Activated CD4-positive, alpha-beta T cell treated with anti-CD3 and anti-CD28 coated beads for 4 hours (primary cell): ENCODE measurements at places on chromosomes 2 and 18.
A peak's percentile ranks its signal among the peaks of the same experiment; 100 is the strongest.

DNA sequence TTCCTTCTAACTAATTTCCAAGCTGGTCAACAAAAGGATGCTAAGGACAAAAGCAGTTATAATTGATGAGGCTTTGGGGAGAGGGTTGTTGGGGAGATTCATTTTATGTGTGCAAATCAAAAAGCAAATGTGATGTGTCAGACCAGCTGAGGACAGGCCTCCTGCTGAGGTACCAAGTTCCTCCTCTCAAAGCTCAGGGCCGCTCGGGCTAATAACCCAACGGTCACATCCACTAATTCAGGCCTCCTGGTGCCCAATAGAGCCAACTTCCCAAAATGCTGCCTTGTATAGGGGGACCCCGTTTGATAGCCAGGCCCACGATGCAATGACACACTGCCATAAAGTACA is 88.6 kb upstream of the RTN4 start:
- no peak for DNase-seq

DNA sequence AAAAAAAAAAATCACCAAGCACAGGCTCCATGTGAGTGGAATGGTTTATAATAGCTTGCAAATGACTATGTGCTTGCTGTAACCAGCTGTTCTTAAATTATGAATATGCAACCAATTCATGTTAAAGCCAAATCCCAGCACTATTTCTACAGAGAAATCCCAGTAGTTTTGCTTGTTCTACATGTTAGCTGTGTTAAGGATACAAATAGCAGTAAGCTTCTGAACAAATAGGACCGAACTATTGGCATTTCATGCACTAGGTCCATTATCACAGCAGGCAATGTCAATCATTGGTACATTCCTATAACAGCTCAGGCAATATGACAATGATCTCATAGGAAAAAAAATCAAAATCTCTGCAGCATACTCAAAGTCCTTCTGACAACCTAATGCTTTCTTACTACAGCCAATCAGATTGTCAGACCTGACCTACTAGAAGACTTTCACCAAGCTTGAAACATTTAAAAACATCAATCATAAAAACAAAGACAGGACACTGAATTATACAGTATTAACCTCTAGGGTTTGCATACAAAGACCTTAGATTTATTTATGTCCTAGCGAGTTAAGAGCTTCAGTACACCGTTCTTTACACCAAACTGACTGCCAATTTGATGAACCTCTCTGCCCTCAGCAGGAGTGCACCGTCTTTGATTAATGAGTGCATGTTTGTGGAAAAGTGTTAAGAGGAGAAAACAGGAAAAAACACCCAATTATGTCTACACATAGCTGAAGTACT is 6.4 kb downstream of the BAZ2B start:
- no peak for DNase-seq

GRCh38 chr2:150107816-150108215 is 379.7 kb downstream of the RND3 start:
- no peak for DNase-seq

DNA sequence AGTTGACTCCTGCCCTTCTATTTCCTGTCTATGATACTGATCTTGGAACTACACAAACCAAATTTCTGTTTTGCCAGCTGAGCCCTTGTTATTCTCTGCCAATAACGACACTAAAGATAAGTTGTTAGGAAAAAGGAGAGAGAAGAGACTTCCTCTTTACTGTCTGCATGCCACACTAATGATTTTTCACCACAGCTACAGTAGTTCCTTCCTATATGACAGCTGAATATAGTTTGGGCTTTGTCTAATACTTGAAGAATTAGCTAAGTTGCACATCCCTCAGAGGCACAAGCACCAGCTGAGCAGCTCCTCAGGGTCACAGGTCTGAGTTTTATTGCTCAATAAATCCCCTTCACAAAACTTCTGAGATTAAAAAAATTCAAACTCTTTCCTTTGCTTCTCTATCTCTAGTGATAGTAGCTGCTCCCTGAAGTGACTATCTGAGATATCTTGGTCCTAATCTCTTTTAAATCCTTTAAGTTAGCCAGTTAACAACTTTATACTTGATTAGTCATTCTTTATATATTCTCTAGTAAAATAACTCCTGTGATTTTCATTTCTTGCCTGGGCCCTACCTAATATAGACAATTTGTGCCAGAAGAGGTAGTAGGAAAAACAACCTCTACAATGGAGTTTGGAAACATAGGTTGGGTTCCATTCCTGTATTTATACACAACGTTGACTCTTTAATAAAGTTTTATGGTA is 253.0 kb upstream of the CNTNAP5 start:
- DNase-seq = no peak

DNA sequence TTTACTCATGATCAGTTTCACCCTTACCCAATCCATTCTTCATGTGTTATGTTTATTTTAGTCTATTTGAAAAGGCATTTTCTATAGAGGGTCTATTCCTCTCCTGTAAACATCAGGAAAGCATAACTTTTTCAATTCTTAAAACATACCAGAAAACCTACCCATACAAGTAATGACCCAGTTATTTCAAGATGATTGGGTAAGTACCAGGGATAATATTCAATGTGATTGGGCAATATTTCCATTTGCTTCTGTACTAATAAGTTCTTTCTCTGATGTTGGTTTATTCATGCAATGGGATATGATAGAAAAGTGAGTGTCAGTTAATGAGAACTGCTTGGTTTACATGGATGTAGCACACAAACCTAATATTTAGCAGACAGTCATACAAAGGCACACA is 87.6 kb downstream of the CCBE1 start:
- DNase-seq = no peak

- DNase-seq = peak; percentile 39
Observed at GRCh38 chr2:108612514-108613183, 78.4 kb downstream of the LIMS1 start.

DNA sequence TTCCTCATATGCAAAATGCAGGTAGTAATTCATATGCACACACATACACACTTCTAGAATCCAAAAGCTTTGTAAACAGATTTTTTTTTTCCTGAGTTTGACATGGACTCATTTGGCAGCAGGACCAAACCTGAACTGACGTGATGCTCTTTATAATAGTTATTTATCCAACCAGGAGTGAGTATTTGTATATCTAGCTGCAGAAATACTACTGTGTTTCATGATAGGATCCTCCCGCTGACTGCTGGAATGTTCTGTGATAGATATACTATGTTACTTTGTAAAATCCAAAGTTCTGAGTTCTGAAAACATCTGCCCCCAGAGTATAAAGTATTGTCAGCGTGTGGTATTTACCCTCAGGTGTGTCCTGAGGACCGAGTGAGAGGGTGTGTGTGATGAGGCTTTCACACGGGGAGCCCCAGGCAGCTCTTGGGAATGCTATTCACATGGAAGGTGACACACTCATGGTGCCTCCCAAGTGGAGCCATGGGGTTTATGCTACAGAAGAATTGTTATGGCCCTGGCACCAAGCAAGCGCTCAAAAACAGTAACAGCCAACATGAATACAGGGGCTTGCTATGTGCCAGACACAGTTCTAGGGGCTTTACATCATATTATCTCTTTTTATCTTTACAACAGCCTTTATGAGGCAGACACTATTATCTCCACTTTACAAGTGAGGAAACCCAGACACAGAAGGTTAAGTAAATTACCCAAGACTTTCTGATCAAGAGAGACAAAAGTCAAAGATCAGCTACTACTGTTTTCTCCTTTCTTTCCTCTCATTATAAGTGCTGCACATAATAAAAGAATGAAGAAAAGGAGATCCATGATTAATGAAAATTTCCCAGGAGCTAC is 16.7 kb upstream of the TXNDC2 start:
- no peak for DNase-seq

DNA sequence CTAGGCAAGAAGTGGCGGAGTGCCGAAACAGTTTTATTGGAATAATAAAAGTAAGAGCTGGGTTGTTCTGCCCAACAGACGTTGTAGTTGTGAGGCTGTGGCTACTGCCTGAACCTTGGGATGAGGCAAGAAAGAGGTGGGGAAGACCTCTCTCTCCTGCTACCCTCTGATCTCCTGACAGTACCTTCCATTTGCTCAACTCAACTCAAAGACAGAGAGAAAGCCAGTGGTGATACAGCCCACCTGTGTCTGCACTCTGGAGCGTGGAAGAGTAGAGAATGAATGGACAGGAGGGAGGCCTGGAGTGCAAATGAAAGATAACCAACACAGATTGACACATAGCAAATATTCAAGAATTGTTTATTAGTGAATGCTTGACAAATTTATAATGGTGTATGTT is 590.3 kb downstream of the NYAP2 start:
- DNase-seq = no peak

DNA sequence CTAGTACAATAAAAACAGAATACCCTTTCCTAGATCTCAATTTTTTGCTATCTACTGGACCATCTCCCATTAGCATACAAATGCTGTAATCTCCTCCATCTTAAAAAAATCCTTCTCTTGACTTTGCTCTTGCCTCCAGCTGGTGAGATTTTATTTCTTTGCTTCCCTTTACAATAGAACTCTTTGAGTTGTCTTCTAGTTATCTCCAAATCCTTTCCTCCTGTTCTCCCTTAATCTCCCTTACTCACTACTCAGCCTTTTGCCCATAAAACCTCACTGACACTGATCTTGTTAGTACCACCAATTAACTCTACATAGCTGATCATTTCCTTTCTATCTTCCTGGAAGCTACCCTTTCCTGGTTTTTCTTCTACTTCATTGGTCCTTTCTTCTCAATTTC is 63.5 kb upstream of the FRZB start:
- DNase-seq = no peak

DNA sequence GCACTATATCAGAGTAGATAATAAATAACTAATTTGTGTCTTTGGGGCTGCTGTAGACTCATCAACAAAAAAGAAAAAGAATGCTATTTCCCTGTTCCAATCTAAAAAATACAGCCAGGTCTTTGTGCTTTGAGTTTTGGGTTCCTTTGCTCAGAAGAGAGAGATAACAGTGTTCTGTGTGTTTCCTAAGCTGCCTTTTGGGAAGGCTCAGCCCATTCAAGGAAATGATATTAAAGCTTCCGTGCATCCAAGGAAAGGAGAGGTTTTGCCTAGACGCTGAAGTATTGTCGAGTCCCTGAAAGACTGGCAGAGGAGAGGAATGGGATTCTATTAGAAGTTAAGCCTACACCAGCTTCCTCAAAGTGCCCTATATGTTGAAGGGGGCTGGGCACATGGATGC is 25.8 kb upstream of the LRP2 start:
- no peak for DNase-seq

DNA sequence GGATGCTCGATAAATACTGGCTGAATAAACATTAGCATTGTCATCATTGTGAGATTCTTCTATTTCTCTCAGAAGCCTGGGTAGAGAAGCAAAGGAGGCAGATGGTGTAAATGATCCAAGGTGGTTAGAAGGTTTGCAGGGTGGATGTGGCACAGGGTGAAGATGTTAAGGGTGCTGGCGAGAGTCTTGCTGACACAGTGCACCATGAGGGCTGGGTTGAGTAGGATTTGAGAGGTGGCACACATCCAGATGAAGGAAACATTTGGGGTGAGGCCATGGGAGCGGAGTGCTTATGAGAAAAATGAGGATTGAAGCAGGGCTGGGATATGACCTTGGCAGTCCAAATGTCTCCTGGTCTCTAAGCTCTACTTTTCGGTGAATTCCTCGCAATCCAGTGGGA is 17.8 kb upstream of the CPO start:
- DNase-seq = no peak

DNA sequence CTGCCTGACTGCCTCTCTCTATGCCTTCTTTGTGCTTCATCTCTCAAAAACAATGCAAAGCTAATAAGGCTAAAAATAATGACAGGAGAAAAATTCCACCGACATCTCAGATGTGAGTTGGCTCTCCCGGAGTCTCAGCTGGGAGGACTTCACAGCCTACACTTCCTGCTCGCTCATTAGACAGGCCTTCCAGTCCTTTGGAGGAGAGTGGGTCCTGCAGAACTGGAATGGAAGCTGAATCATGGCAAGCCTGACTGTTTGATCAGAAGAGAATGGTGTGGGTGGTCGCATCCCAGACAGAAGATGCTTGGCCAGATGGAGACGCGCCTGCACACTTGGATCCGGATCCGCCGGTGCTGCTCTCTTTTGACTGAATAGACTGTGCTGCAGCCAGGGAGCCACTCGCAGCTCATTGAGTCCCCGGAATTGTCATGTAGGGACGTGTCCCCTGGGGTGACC is 49.7 kb downstream of the TRIB2 start:
- no peak for DNase-seq

DNA sequence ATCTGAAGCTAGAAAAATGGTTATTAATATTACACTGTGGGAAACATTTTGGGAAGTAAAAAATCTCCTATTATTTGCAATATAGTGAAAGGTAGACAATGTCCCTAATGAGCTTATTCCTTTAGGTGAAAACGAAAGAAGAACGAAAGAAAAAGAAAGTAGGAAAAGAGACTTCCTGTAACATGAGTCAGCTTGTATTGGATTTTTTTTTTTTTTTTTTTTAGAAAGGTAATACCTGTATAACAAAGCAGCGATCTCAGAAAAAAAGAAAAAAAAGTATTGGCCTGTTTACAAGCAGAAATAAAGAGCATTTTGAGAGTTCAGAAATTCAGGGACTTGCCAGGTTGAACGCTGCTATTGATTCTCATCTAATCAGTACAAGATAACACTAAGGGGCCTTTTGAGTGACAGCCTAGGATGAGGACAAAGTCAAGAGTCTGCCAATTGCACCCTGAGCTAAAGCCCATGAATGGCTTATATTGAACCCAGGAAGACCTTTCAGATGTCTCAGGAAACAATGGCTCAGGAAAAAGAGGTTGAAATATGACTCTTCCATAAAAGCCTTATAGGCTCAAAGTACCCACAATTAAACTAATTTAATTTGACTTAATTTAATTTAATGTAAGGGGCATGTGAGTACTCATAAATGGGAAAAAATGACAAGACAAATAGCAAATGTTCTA is 615.6 kb upstream of the CDH2 start:
- DNase-seq = no peak

DNA sequence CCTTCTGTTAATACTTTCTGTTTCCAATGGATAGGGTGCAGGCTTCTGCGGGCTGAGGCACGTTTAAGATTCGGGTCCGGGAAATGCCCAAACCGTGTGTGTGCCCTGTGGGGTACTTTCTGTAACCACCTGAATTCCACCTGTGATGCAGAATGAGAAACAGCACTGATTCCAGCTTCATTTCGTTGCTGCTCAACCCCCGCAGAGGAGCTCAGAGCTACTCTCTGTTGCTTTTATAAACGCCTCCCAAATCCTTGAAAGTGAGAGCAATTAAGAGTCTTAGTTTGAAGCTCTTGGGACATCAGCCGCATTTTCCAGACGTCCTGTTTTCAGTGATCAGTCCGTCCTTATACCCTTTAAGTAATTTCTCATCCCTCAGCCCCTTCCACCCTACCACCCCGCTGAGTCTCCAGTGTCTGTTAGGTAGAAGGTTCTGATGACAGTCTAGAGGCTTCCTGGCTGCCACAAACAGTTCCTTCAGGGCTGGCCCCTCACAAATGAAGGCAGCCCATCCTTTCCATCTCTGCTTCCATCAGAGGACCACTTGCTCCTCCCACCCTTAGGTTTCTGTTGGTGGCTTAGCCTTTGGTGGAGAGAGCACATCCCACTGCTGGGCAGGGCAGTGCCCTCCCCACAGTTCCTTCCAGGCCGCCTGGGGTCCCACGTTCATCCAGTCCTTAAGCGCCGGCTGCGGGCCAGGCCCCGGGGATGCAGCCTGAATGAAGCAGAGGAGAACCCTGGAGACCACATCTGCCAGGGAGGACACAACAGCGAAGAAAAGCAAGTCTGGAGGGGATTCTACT is 230.1 kb downstream of the SEPTIN10 start:
- DNase-seq = no peak
